ENCODE measurements at places on chromosomes 6 and 20.

DNA sequence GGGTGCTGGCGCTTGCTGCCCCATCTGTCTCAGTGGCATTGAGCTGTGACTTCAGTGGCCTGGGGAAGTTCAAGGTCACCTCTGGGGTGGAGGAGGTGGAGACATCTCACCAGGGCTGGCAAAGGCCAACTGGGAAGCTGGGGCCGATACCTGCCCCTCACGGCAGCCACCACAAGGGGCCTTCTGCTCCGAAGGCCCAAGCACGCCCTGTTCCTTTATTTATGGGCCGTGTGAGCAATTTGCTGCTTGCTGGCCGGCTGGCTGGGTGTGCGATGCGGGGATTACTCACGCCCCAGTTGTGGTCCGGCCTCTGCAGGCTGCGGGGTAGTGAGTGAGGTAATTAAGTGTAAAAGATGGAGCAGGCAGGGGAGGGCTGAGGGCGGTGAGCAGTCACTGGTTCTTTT lies 13.2 kb upstream of the SCRT2 start:
- DNase-seq = no peak

GRCh38 chr6:30964075-30964474 lies 19.4 kb upstream of the MUC21 start:
- peak; percentile 25 for DNase-seq

GRCh38 chr6:102298051-102298450 lies 904.5 kb downstream of the GRIK2 start:
- DNase-seq = no peak

DNA sequence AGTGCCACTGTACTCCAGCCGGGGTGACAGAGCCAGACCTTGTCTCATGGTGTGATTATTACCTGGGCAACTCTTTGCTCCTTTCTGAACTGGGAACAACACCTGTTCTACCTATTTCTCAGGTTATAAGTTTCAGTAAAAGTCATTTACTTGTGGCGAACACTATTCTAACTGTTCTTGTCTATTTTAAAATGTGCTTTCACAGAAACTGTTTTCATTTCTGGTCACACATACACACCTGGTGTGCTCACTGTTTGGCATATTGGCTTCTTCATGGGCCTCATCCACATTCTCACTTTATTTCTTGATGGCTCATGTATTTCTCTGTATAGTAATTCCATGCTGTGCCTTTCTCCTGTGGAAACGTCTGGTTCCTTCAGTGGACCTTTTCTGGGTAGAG lies 30.5 kb upstream of the XRN2 start:
- no peak for DNase-seq

DNA sequence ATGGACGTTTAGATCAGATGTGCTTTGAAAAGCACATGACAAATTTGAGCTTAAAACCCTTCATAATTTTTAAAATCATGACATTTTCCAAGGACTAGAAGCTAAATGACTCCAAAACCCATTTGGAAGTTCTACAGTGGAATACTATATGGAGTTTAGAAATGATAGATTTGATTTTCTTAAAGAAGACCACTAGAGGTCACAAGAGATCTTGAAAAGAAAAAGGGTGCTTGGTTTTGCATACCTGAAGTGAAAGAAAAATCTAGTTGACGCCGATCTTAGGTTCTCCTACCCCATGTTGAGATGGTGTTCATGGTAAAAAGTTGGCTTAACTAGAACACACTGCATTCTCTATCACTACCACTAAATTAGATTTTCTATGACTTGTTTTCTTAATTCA lies 31.5 kb downstream of the CFAP61 start:
- no peak for DNase-seq

- peak; percentile 30 for DNase-seq
These were observed 89.2 kb downstream of the RSPH3 start for GRCh38 chr6:158910484-158911440.
